ENCODE measurements at places on chromosomes 7 and 10.

- no peak for DNase-seq
Measured at GRCh38 chr10:110286841-110287240, 17.9 kb downstream of the SMNDC1 start.

DNA sequence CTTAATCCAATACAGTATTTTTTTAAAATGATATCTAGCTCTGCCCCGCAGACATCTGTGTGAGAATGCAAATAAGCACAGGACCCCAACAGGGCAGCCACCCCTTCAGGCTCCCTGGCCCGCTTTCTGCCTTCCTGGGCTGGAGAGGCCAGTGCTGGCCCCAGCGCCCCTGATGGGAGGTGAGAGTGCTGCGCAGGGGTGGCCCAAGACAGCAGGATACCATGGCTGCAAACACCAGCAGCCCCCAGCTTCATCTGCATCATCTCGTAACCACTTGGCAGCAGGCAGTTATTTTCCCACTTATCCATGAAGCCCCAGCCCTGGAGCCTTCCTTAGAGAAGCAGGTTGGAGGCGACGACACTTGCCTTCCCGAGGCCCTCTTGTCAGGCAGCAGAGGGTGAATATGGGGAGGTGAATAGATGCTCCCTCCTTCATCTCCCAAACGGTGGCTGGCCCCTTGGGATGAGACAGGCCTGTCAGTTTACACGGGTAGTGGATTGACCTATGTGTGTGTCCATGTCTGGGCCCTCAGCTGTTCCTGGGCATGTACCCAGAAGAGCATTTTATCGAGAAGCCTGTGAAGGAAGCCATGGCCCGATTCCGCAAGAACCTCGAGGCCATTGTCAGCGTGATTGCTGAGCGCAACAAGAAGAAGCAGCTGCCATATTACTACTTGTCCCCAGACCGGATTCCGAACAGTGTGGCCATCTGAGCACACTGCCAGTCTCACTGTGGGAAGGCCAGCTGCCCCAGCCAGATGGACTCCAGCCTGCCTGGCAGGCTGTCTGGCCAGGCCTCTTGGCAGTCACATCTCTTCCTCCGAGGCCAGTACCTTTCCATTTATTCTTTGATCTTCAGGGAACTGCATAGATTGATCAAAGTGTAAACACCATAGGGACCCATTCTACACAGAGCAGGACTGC is 71.2 kb downstream of the ALOX5 start:
- DNase-seq = no peak

GRCh38 chr7:129907122-129907736 is 45.5 kb downstream of the UBE2H start:
- DNase-seq = no peak

GRCh38 chr7:155467846-155468784 is 10.2 kb downstream of the EN2 start:
- DNase-seq = no peak

- DNase-seq = no peak
Measured at GRCh38 chr10:78419481-78420265, 386.0 kb downstream of the RPS24 start.

- no peak for DNase-seq
Measured at GRCh38 chr10:110003524-110003885, 4.3 kb upstream of the ADD3 start.

GRCh38 chr7:37462138-37462537 is 13.5 kb upstream of the ELMO1 start:
- no peak for DNase-seq

DNA sequence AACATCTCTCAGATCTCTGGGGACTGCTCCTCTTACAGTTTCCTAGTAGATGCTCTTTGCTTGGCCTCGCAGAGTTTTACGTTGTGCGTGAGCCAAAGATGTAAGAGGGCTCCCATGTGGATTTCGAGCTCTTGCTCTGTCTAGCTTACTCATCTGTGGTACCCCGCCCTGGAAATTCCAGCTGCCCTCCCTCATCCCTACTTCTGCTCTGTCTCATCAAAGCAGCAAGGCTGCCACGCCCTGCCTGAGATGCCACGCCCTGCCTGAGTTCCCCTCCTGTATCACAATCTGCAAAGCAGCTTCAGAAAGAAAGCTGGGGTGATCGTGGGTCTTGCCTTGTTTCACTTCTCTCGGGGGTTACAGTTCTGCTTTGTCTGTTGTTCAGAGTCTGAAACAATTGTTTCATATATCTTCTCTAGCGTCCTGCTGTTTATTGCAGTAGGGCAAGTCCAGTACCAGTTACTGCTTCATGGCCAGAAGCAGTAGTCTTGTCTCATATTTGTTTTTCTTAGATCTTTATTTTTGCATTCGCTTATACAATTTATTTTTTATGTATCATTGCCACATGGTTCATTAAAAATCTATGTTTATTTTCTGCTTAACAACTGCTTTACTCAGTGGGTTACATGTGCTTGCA is 36.1 kb upstream of the CCNY start:
- no peak for DNase-seq

DNA sequence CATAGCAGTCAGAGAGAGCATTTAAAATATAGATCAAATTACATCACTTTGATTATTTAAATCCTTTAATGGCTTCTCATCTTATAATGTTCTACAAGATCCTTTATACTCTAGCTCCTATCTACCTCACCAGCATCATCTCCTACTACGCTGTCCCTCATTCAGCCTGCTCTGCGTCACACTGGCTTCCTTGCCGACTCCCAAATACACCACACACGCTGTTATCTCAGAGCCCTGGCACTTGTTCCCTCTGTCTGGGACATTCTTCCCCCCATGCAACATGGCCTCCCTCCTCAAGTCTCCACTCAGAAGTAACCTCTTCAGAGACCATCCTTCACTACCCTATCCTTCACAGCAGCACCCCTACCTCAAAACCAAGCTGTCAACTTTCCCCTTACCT is 46.7 kb downstream of the RNLS start:
- no peak for DNase-seq

DNA sequence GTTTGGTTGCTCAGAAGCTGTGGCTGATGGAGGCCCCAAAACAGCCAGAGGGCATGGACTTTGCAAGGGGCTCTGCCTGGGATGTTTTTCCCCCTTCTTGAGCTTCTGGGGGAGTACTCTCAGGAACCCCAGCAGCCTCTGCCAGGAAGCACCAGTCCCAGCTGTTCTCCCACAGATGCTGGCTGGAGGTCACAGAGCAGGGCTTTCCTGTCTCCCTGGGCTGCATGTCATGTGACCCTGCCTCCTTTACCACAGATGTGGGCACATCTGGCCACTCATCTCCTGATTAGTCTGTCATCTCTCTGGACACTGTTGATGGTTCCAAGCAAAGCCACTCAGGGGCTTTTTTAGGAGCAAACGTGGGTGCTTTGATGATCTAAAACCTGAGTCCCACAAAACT is 136.7 kb downstream of the NEURL1 start:
- DNase-seq = no peak

GRCh38 chr7:55260171-55260570 is 105.0 kb upstream of the LANCL2 start:
- DNase-seq = no peak

DNA sequence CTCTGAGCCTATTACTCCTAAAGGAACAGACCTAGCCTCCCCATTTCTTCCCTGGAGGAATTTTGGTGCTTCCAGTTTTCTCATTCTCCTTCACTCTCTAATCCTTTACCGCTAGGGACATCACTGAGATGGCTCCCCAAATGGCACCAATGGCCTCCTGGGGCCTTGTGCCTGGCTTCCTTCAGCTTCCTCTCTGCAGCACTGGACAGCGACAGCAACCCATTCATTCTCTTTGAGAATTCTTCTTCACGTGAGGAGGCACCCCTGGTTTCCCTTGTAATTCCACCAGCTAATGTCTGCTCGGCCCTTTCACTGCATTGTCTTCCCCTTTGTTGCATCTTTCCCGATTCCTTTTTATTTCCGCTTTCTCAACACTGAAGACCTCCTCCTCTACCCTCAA is 24.6 kb upstream of the KDM7A start:
- no peak for DNase-seq

- DNase-seq = no peak
Measured at GRCh38 chr10:35331894-35332640, 4.2 kb upstream of the CCNY start.

DNA sequence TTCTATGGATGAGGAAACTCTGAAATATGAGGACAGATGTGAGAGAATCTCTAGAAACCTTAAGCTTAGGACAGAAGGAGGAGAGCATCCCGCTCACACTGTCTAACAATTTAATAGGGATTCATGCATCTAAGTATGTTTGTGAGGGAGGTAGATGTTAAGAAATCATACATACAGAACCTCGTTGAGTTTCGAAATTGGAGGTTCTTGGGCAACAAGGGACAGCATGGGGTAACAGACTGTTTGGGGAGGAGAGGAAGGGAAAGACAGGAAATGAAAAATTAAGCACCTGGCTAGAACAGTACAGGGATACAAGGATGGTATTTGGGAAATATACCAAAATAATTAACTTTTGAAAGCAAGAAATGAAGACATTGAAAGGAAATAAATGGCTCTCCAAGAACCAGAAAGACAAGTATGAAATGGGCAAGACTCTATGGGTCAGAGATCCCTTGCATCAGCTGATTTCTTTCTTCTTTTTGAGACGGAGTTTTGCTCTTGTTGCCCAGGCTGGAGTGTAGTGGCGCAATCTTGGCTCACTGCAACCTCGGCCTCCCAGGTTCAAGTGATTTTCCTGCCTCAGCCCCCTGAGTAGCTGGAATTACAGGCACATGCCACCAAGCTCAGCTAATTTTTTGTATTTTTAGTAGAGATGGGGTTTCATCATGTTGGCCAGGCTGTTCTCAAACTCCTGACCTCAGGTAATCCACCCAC is 207.9 kb downstream of the CTNNA3 start:
- no peak for DNase-seq

DNA sequence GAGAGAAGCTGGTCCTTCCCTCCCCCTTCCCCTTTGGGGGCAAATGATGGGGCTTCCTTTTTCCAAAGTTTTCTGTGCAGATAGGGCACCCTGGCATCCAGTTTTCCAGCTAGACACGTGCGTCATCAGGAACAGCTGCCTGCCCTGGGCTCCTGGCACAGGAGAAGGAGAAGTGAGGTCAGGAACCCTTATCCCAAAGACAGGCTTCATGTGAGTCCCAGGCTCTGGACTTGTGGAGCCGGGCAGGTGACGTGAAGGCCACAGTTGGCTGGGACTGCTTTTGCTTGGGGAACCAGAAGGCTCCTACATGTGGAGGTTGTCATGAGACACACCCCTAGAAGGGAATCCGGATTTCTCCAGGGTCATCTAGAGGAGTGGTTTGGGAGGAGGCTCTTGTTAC is 66.5 kb downstream of the RBM20 start:
- no peak for DNase-seq
